ENCODE measurements at places on chromosomes 11 and 22.

GRCh38 chr22:19554834-19555404 is 30.7 kb upstream of the CLDN5 start:
- ATAC-seq: no peak

GRCh38 chr11:123251657-123252344 is 56.8 kb upstream of the CLMP start:
- no peak for ATAC-seq

DNA sequence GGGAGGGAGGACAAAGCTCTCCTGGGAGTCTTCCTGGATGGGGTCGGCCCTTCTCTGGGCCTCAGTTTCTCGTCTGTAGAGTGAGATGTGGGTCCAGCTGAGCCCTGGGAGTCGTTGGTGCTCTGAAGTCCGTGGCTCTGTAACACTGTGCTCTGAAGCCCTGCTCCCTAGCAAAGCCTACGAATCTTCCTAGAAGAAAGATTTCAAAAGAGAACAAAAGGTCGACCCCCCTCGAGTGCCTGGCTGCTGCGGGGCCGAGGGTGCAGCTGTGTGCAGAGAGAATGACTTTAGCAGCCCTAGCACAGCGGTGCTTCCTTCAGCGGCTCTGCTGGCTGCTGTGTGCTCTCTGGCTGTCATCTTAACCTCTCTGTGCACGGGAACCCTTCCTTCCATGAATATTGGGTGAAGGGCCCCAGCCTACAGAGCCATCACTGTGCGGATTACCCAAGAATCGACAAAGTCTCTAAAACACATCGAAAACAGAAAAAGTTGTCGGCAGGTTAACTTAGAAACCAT is 10.7 kb downstream of the ANO1 start:
- ATAC-seq: no peak

- ATAC-seq: no peak
Measured at GRCh38 chr11:36215693-36216060, 73.5 kb downstream of the COMMD9 start.

- no peak for ATAC-seq
Measured at GRCh38 chr11:66015936-66016792, 4.4 kb downstream of the CST6 start.

- no peak for ATAC-seq
Measured at GRCh38 chr11:128086794-128087193, 500.6 kb downstream of the ETS1 start.

All from activated T-helper 17 cell treated with anti-CD3 and anti-CD28 coated beads, Interleukin-2, amount 50 U/mL, for 72 hours (primary cell).